NB4 (cell line): ENCODE measurements at places on chromosomes 2 and 18.

DNA sequence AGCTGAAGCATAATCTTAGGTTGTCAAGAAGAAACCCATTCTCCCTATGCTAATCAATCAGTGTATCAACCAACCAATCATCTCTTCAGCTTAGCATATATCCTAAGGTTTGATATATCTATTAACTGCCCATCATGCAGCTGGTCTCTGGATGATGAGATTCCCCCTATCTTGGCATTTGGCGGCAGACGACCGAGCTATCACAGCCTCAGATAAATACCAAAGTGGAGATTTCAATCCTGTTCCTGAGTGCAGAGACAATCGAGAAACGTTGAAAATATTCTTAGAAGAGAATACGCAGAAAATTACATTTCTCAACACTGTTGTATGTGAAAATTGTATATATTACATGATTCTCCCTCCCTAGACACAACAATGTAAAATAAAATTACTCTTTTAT, 259.0 kb upstream of the SIX3 start:
- no peak for DNase-seq

GRCh38 chr2:443741-444140, 155.8 kb upstream of the ALKAL2 start:
- no peak for DNase-seq

GRCh38 chr18:7617738-7618422, 50.8 kb downstream of the PTPRM start:
- no peak for DNase-seq

DNA sequence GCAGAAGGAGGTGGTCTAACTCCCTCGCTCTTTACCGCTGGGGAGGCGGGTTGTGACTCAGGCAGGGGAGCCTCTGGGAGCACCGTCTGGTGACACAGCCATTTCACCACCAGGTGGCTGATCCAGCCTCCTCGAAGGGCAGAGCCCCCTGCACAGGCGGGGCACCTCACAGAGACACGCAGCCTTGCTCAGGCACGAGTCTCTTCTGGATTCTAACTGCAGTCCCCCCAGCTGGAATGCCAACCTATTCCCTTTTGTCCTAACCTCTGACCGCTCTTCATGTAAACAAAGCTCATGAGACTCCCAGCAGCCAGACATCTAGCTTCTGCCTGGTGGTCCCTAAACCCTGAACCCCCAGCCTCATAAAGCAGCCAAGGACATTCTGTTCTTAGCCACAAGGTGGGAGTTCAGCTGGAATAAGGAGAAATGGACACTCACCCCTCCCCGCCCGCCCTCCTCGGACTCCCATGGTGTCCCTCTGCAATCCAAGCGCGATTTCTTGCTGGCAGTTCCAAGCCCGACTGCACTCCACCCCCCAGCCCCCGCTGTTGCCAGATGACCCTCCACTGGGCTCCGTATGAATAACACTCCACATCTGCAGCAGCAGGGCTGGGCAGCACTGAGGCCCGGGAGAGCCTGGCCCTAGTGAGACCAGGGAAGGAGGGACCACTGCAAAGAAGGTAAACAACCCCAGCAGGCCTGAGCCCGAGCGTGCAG, 84.3 kb downstream of the TNS1 start:
- peak; percentile 29 for DNase-seq

DNA sequence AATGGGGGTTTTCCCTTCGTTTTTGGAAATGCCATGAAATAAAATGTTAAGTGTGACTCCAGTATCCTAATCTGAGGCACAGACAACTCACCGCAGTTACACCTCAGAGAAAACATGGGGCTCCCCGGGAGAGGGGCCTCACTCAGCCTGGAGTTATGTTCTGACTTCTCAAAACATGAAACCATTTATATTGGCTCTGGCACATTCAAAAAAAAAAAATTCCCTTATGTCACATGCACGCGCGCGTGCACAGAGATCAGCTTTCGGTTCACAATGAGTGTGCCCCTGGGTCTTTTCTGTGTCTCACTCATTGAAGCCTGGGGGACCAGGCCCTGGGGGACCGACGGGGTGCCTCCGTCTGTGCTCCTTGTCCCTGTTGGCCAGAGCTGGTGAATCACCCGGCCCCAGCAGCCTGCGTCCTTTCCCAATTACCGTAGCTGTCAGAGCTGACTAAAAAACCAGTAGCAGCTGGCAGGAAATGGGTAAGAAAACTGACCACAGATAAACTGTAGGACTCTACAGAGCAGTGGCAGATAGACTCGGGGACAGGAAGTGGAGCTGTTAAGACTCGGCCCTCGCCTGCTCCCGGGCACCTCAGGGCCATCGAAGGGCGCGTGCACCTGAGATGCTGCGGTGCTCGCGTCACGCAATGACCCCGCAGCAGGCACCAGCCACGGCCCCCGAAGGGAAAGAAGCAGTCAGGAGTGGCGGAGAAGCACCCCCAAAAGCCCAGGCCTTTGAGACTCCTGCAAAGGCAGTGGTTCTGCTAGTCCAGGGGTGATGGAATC, 138.3 kb upstream of the ID2 start:
- peak; percentile 99 for DNase-seq

DNA sequence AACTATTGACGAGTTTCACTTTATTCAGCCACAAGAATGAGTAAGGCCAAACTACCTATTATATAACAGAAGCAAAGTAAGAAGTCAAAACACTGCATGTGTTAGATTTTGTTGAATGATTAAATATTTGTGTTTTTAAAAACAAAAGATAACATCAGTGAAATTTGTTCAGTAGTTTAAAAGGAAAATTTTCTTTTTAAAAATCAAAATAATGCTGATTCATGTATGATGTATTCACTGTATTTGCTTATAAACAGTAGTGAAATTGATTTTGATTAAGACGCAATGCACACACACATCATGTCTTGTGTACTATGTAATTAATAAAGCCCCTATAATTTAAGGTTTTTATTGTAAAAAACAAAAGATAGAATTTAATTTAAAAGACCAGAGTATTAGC, 73.6 kb upstream of the PSMD14 start:
- no peak for DNase-seq

DNA sequence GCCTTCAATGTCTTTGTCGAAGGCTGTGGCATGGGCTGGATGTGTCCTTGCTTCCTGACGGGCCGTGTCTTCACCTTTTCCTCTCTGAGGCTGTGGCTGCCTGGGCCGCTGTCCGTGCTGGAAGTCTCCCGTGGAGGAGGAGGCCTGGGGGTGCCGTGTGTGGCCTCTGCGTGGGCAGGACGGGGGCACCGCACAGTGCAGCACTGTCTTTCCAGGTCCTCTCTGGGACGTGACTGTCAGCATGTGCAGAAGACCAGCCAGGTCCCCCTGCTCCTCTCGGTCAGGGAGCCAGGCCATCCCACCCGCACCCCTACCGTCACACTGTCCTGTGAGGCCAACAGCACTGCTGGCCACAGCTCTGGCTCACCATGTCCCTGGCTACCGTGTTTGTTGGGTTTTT, 64.4 kb upstream of the ZNF236 start:
- DNase-seq = no peak
